WERI-Rb-1 (cell line): ENCODE measurements at places on chromosomes 1 and 21.

- no peak for DNase-seq
Measured at GRCh38 chr1:117188816-117189437, 21.8 kb downstream of the VTCN1 start.

DNA sequence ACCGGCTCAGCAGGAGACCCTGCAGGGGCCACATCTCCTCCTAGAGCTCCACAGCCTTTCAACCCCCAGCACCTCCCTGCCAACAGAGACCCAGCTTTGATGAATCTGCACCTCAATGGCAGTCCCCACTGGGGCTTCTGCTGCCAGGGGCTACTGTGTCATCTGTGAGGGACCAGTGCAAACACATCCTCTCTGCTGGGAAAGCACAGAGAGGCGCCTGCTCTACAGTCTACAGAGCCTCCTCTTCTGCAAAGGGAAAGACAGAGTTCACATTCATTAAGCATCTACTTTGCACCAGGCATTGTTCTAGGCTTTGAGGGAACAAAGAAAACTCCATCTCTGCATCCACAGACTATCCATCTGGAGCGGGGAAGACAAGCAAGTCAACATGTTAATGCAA, 125.8 kb downstream of the CAPN8 start:
- no peak for DNase-seq

DNA sequence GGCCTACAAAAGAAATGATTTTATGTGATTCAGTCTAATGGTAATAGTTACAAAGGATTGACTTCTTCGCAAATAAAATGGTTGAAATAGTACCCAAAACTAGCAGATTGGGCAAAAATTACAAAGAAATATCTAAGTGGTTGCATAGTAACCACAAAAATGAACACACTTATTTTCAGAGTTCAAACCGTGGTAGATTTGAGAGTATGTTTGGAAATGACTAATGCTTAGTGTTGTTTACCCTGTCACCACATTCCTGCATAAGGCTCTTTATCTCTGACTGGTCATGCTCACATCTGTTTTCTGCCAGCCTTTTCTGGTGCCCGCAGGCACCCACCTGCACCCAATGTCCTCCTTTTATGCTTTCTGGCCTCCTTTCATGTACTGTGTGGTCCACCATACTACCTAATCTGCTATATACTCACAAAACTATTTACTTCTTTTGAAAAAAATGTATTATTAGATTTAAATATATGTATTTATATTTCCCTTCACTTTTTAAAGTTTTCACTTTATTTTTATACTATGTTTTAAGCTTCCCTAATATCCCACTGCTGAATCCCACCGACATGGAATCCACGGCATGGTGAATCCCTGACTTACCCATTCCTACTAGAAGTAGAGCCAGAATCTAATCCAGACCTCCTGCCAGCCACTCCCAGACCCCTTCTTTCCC, 30.3 kb downstream of the PTPRC start:
- DNase-seq, result no peak

- no peak for DNase-seq
Measured at GRCh38 chr1:23611601-23612327, 52.5 kb upstream of the ID3 start.

DNA sequence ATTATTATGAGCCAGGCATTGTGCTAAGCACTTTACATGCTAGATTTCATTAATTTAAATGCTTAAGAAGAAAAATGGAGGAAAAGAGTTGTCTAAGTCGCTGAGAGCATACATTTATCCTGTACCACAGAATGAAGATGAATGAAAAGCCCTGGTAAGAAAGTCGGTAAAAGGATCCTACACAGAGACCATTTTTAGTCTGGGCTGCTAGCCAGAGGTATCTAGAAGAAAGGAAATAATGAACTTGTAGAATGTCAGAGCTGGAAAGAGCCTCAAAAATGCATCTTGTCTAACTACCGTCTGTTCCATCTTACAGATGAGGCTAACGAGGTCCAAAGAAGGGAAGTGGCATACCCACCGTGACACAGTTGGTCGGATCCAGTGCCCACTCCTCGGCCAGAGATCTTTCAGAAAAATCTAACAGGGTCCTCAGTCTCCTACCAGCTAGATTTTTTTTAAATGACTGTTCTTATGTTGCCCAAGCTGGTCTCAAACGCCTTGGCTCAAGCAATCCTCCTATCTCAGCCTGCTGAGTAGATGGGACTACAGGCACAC, 12.2 kb upstream of the TNR start:
- DNase-seq, result no peak

DNA sequence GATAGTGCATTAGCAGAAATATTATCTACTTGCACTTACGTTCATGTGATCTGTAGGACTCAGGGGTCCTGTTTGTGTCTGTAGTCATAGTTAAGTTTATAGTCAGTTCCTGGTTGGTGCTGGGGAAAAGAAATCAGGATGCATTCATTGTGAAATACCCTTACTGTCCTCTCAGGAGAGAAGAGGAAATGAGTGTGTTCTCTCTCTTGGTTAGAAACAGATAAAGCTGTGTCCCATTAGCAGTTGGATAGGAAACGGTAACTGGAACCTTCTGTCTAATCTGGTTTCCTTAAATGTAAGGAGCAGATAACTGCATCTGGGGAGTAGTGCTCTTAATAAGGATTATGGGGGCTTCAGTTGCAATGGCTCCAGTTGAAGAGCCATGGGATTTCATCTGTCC, 8.9 kb downstream of the SDCCAG8 start:
- no peak for DNase-seq

- no peak for DNase-seq
Measured at GRCh38 chr1:23114424-23115079, 54.1 kb downstream of the LUZP1 start.

- no peak for DNase-seq
Measured at GRCh38 chr1:93824834-93825233, 54.2 kb downstream of the DNTTIP2 start.

GRCh38 chr1:79575424-79575823, 568.9 kb upstream of the ADGRL4 start:
- DNase-seq, result no peak

GRCh38 chr21:39047046-39047445, 136.2 kb downstream of the PSMG1 start:
- no peak for DNase-seq

- DNase-seq, result no peak
Measured at GRCh38 chr1:50986653-50987052, 16.6 kb downstream of the CDKN2C start.

GRCh38 chr1:29398431-29398830, 162.1 kb downstream of the PTPRU start:
- DNase-seq, result no peak

- DNase-seq, result no peak
Measured at GRCh38 chr1:34918386-34918976, 11.0 kb downstream of the DLGAP3 start.

DNA sequence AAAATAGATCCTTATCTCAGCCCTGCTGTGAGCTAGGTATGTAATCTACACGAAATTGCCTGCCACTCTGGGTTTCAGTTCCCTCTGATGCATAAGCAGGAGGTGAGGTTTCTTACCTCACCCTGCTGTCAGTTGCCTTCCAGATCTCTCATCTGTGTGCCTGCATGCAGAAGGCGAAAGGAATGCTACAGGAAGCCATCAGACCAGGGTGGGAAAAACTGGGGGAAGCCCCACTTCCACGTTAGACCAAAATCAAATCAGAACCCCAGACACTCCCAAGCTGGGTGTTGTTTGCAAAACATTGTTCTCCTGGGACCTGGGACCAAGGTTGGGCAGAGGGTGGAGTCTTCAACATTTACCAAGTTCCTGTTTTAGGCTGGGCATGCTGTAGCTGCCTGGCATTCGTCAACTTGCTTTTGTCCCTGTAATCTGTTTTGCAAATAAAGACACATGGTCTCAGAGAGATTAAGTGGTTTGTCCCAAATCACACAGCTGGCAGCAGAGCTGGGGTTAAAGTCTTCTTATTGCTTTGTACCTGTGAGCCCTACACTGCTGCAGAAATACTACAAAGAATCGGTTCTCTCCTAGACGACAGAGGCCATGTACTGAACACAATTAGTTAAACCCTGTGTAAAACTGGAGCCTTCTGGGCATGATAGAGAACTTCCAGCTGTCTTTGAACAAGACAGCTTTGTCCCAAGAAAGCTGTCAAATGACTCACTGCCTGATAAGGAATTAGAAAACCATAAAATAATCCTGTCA, 389.7 kb upstream of the RUNX1 start:
- DNase-seq, result no peak

DNA sequence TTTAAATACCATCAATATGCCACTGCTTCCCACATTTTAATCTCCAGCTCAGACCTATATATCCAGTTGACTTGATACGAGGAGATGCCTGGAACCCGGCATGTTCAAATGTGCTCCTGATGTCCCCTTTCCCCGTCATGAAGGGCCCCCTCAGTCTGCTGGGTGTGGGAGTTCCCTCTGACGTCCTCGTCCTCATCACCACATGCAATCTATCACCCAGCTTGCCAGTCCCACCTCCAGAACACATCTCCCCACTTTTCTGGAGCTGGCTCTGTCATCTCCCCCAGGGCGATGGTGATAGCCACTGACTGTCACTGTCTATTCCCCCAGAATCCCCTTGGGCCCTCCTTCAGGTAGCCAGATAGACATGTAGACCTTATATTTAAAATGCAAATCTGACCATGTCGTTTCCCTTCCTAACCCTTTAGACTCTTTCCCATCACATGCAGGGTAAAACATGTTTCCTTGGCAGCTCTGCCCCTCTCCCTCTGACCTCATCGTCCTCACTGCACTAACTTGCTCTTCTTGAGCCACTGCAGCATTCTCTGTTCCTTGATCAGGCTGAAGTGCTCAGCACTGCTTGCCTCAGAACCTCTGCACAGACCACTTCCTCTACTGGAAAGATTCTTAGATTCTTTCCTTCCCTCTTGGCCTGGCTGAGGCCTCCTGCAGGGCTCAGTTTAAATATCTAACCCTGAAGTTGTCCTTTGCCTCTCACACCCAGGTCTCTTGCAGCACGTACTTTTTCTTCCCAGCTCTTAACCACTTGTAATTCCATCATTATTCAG, 7.4 kb downstream of the AZIN2 start:
- no peak for DNase-seq

- DNase-seq, result no peak
Measured at GRCh38 chr1:233780049-233780448, 124.4 kb upstream of the SLC35F3 start.
